T-helper 2 cell treated with Interferon-gamma antibody and Interleukin-4, amounts not matched to agents 5 μg/mL and 100 μg/mL, for 36 hours (primary cell): ENCODE measurements at places on chromosomes 1 and 21.
A peak's percentile ranks its signal among the peaks of the same experiment; 100 is the strongest.

DNA sequence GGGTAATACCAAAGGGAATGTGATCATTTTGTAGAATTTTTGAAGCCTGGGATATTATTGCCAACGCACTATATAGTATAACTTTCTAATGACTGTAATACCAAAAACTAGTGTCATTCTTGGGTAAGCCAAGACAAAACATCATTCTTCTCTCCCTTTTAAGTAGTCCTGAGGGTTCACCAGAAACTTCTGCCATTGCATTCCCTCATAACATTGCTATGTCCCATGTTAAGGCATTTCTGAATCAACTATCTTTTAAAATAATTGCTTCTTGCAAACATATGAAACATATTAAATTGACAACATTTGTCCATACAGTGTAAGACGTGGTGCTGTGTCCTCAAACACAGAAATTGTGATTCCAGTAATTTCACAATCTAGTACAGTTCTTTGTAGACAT is 29.9 kb upstream of the C1orf21 start:
- H3K4me3 ChIP-seq: no peak overlapping the region
- no peak overlapping the region for H3K27ac ChIP-seq
- no peaks in the 10 kb centered on the region for H3K36me3 ChIP-seq
- peaks cover 14% of the 10 kb centered on the region for H3K27me3 ChIP-seq

GRCh38 chr1:203381151-203381751 is 30.3 kb upstream of the FMOD start:
- DNase-seq: no peak
- no peaks in the 10 kb centered on the region for H3K4me1 ChIP-seq

- H3K27me3 ChIP-seq: peaks cover 8% of the 10 kb centered on the region
- no peaks in the 10 kb centered on the region for H3K4me1 ChIP-seq
- H3K36me3 ChIP-seq: no peaks in the 10 kb centered on the region
- no peak overlapping the region for H3K27ac ChIP-seq
These were observed 242.8 kb upstream of the KIAA0040 start for GRCh38 chr1:175435392-175435791.

GRCh38 chr1:23910553-23911246 is 2.5 kb downstream of the CNR2 start:
- no peak for DNase-seq
- H3K27me3 ChIP-seq: no peaks in the 10 kb centered on the region
- H3K4me1 ChIP-seq: peaks cover 35% of the 10 kb centered on the region
- H3K36me3 ChIP-seq: no peaks in the 10 kb centered on the region
- peak overlapping the region; percentile 49 for H3K4me3 ChIP-seq

- H3K4me3 ChIP-seq: no peak overlapping the region
- H3K36me3 ChIP-seq: no peaks in the 10 kb centered on the region
- no peak overlapping the region for H3K27ac ChIP-seq
- H3K4me1 ChIP-seq: no peaks in the 10 kb centered on the region
These were observed 279.2 kb upstream of the DUSP10 start for GRCh38 chr1:222021129-222021528.

- no peaks in the 10 kb centered on the region for H3K4me1 ChIP-seq
- H3K27me3 ChIP-seq: peaks cover 18% of the 10 kb centered on the region
- no peak overlapping the region for H3K4me3 ChIP-seq
- no peak overlapping the region for H3K27ac ChIP-seq
These were observed 54.6 kb upstream of the IPO9 start for GRCh38 chr1:201774224-201774982.

DNA sequence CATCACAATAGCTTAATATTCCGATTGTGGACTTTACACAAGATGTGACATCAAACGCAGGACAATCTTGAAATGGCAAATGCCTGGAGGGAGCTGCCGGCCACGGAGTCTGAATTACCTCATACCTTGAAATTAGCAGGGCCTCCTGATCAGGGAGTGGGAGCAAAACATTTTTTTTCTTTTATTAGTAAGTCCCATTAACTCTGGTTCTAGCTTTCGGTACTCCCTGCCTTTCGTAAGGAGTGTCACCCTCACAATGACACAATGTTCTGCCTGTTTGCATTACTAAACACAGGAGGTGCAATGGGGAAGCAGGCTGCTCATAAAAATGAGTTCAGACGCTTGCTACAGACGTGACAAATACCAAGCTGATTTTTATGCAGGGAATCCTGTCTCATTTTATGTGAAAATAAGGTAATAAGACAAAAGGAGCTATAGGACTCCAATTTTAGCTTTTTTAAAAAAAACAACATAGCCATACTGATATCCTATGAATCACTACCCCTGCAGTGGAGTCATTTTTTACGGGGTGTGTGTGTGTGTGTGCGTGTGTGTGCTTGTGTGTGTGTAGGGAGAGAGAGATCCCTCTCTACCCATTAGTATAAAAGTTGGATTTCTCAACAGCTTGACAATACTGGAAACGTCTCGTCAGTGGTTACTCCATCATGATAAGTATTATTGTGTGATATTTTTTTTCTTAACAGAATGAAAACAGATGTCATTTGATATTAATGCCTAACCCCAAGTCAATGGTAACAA is 205.1 kb upstream of the RUNX1 start:
- H3K27ac ChIP-seq: no peak overlapping the region
- H3K36me3 ChIP-seq: peaks cover 3% of the 10 kb centered on the region
- H3K4me3 ChIP-seq: no peak overlapping the region

GRCh38 chr1:235907187-235907896 is 40.6 kb upstream of the LYST start:
- no peaks in the 10 kb centered on the region for H3K36me3 ChIP-seq
- H3K27me3 ChIP-seq: no peaks in the 10 kb centered on the region
- H3K27ac ChIP-seq: no peak overlapping the region
- H3K4me3 ChIP-seq: no peak overlapping the region
- no peak for DNase-seq
- peaks cover 11% of the 10 kb centered on the region for H3K4me1 ChIP-seq

- H3K4me1 ChIP-seq: no peaks in the 10 kb centered on the region
- H3K27me3 ChIP-seq: peaks cover 7% of the 10 kb centered on the region
- H3K36me3 ChIP-seq: no peaks in the 10 kb centered on the region
- H3K27ac ChIP-seq: no peak overlapping the region
These were observed 270.6 kb downstream of the NFIA start for GRCh38 chr1:61352845-61353435.

GRCh38 chr1:196462086-196462485 is 146.2 kb downstream of the KCNT2 start:
- DNase-seq: no peak
- H3K4me3 ChIP-seq: no peak overlapping the region
- H3K27ac ChIP-seq: no peak overlapping the region

- no peaks in the 10 kb centered on the region for H3K27me3 ChIP-seq
- H3K4me1 ChIP-seq: peaks cover 2% of the 10 kb centered on the region
- no peak overlapping the region for H3K27ac ChIP-seq
- H3K4me3 ChIP-seq: no peak overlapping the region
- no peaks in the 10 kb centered on the region for H3K36me3 ChIP-seq
- DNase-seq: no peak
These were observed 43.7 kb upstream of the KANK4 start for GRCh38 chr1:62362926-62363325.

- no peak overlapping the region for H3K27ac ChIP-seq
- no peaks in the 10 kb centered on the region for H3K36me3 ChIP-seq
- no peak overlapping the region for H3K4me3 ChIP-seq
- DNase-seq: no peak
These were observed 83.9 kb downstream of the PAX7 start for GRCh38 chr1:18714404-18715175.

- H3K36me3 ChIP-seq: no peaks in the 10 kb centered on the region
- H3K4me1 ChIP-seq: peaks cover 28% of the 10 kb centered on the region
- H3K4me3 ChIP-seq: peak overlapping the region; percentile 12
- H3K27me3 ChIP-seq: no peaks in the 10 kb centered on the region
- no peak overlapping the region for H3K27ac ChIP-seq
- DNase-seq: peak; percentile 21
These were observed 87.9 kb upstream of the LYST start for GRCh38 chr1:235954306-235955283.

- no peaks in the 10 kb centered on the region for H3K27me3 ChIP-seq
- H3K4me3 ChIP-seq: peak overlapping the region; percentile 98
- peaks cover 20% of the 10 kb centered on the region for H3K4me1 ChIP-seq
- H3K36me3 ChIP-seq: peaks cover 55% of the 10 kb centered on the region
- H3K27ac ChIP-seq: peak overlapping the region; percentile 99
- DNase-seq: no peak
These were observed 478 bp downstream of the RIT1 start for GRCh38 chr1:155910621-155911121.

- H3K4me3 ChIP-seq: peak overlapping the region; percentile 23
- H3K27me3 ChIP-seq: peaks cover 7% of the 10 kb centered on the region
- H3K27ac ChIP-seq: no peak overlapping the region
- H3K4me1 ChIP-seq: peaks cover 26% of the 10 kb centered on the region
- no peaks in the 10 kb centered on the region for H3K36me3 ChIP-seq
These were observed 5.4 kb downstream of the COL9A2 start for GRCh38 chr1:40311692-40312091.

DNA sequence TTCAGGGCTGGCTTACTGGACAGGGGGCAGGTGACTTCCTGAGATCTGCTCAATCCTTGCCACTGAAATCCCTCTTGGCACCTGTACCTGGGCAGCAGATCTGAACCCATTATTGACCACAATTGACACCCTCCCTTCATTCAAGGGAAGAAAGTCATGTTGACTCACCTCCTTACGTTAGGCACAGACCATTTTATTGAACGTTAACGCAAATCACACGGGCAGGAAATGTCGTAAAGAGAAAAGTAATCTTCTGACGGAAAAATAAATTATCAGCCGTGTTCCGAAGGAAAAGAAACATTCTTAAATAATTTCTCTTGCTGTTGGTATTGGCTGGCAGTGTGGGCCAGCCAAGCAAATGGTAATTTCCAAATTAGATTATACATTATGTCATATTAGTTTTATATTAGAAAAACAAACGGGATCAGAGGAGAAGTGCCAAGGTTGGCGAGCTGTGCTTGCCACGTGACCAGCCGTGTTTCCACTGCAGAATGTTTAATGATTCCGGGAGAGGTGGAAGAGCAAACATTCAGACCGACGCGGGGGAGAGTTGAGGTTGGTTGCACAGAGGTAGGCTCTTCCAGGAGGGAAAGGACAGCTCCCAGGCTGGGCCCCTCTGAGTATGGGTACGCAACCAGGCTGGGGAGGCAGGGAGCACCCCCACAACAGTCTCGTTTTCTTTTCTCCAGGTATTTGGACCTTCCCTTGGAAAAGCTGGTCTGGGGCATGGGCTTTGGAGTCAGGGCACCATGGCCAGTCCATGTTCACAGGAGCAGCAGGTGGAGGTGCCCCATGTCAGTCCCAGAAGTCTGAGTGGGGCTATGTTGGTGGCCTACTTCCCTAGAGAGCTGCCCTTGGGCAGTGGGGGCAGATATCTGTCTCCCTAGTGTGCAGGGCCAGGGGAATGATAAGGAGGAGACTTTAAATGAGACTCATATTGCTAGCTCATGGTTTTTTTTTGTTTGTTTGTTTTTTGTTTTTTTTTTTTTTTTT is 121.1 kb downstream of the FOXD2 start:
- no peak for DNase-seq
- peaks cover 2% of the 10 kb centered on the region for H3K4me1 ChIP-seq
- no peaks in the 10 kb centered on the region for H3K36me3 ChIP-seq
- H3K27me3 ChIP-seq: peaks cover 1% of the 10 kb centered on the region
- H3K27ac ChIP-seq: no peak overlapping the region
- no peak overlapping the region for H3K4me3 ChIP-seq

DNA sequence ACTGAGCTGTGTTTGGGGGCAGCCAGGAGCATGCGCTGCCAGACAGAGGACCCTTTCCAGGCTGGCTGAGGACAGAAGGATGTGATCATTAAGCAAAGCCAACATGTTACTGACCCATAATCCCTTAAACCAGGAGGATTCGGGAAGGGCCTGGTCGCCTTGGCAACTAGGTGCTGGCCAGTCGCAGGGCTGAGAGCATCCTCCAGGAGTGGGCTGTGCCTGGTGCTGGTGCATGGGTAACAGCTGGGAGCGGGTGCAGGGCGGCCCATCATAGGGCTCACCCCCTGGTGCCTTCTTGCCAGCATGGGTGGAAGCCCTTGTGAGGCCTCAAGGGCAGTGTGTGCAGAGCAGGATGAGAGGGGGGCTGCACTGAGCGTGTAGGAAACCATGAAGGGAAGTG is 17.2 kb downstream of the CDK18 start:
- no peak overlapping the region for H3K4me3 ChIP-seq
- no peak overlapping the region for H3K27ac ChIP-seq
- no peaks in the 10 kb centered on the region for H3K4me1 ChIP-seq
- no peaks in the 10 kb centered on the region for H3K36me3 ChIP-seq

DNA sequence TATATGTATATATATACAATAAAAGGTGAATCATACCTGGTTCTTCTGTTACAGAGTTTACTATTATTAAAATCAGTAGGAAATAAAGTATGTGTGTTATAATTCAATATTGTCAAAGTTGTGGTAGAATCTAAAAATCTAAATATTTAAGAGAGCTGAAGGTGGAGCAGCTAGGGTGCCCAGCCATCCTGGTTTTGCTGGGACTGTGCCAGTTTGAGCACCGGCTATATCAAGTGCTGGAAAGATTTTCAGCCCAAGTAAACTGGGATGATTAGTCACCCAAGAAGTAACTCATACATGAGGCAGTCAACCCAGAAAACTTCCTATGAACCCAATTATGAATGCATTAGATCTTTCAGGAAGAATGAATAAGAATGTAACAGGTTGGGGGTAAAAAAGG is 16.9 kb upstream of the KRTAP19-5 start:
- H3K27me3 ChIP-seq: peaks cover 4% of the 10 kb centered on the region
- no peak overlapping the region for H3K4me3 ChIP-seq
- no peak for DNase-seq
- no peaks in the 10 kb centered on the region for H3K36me3 ChIP-seq
- no peaks in the 10 kb centered on the region for H3K4me1 ChIP-seq
- H3K27ac ChIP-seq: no peak overlapping the region

- H3K4me3 ChIP-seq: no peak overlapping the region
- H3K36me3 ChIP-seq: no peaks in the 10 kb centered on the region
- DNase-seq: no peak
These were observed 3.4 kb downstream of the FOXO6 start for GRCh38 chr1:41364442-41365319.

DNA sequence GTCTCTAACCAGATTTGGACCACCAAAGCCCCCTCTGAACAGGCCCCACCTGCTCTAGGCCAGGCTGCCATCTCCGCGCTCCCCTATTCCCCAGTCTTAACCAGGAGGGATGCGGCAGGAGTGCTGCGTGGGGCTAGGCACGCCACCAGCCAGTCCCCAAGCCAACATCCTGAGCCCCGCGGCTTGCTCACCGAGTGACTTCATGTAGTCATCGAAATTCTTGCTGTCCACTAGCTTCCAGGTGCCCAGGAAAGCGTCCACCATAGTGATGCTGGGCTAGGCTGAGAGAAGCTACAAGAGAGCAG is 173 bp downstream of the FABP3 start:
- peaks cover 14% of the 10 kb centered on the region for H3K4me1 ChIP-seq
- H3K27me3 ChIP-seq: peaks cover 13% of the 10 kb centered on the region
- no peak overlapping the region for H3K4me3 ChIP-seq
